ENCODE measurements at places on chromosomes 7 and 10.

GRCh38 chr10:116055917-116056252 lies 217.1 kb downstream of the GFRA1 start:
- no peak for DNase-seq

GRCh38 chr10:77504196-77504872 lies 133.3 kb downstream of the KCNMA1 start:
- DNase-seq, result no peak

DNA sequence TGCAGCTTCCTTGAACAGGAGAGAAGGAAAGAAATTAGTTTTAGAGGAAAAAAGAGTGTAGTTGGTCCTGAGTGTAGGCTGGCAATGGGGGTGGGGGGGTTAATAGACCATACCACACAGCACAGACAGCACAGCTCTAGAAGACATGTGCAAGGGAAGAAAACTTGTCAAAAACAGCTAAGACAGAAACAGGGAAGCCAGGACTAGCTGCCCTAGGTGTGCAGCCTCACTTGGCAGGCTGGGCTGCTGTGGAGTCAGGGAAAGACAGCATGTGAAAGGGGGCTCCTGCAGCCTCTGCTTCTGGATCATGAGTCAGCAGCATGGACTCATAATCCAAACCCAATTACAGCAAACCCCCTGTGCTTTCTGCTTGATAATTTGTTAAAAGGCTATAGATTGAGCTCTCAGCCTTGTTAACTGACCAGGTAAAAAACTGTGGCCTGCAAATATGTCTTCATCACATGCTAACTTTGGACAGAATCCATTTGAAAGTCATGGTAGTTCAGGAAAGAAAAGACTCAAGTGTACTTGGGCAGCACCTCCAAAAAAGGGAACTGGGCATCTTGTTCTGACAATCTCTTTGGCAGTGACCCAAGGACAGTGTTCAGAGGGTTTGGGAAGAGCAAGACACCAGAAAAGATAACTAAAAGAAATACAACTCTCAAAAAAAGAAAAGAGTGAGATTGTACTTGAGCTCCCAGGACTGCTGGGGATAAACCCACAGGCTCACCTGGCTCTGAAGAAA lies 142.2 kb upstream of the VWC2 start:
- no peak for DNase-seq

- no peak for DNase-seq
Observed at GRCh38 chr10:14686356-14686755, 88.3 kb downstream of the FAM107B start.

DNA sequence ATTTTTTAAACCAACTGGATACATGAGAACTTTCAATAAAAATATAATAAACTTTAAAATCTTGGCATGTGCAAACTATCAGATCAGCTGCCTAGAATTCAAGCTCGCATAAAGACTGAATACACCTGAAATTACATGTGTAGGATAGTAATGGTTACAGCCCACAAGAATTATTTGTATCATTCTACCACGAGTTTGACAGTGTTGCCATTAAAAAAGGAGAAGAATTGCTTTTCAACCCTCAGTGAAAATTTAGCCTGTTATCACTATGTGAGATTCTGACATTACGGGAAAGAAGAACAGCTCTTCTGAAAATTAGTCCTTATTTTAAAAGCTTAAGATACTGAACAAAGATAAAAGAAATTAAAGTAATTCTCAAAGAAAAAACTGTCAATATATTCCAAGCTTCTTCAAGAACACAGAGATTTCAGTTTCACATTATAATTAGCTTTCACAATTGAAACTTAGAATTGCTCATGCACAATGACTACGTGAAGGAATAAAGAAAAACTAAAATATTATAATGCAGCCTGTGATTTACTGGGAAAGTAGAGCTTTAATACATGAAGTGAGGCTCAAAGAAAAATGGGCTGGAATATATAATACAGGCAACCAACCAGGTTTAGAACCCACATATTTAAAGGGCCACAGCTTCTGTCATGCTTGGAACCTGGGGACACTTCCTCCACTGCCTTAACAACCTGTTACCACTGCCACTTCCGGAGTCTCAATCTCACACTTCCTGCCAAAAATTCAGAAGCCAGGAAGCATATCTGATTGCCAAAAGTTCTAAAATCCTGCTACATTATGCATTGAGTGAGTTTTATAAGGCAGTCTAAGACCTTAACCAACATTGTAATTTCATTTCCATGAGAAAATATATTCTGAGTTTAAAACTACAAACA lies 23.2 kb downstream of the TPK1 start:
- DNase-seq, result no peak

DNA sequence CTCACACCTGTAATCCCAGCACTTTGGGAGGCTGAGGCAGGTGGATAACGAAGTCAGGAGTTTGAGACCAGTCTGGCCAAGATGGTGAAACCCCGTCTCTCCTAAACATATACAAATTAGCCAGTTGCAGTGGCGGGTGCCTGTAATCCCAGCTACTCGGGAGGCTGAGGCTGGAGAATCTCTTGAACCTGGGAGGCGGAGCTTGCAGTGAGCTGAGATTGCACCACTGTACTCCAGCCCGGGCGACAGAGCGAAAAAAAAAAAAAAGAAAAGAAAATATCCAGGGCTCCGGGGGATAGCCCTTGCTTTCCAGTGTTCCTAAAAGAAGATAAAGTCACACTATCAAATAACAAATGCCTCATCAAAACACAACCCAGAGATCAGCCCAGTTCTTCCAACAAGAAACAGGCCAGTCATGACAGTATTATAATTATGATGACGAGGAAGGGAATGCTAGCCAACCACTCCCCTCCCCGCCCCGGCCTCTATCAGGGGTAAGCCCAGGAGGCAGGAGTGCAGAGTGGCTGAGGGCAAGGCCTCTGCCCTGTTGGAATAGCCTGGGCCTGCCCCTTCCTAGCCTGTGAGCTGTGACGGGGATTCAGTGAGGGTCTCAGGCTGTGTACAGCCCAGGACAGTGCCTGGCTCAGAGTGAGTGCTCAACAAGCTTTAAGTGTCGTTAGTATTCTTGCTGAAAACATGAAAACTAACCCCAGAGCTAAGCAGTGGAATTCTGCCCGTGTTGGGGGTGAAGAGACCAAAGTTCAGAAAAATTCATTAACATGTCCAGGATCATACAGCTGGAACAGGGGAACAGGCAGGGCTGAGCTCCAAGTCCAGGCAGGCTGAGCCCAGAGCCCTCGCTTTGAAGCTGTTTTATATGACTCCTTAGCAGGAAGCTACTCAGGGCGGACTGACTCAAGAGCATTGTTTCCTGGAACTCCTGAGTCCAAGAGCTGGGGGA lies 54.3 kb downstream of the FAM241B start:
- peak; percentile 52 for DNase-seq

DNA sequence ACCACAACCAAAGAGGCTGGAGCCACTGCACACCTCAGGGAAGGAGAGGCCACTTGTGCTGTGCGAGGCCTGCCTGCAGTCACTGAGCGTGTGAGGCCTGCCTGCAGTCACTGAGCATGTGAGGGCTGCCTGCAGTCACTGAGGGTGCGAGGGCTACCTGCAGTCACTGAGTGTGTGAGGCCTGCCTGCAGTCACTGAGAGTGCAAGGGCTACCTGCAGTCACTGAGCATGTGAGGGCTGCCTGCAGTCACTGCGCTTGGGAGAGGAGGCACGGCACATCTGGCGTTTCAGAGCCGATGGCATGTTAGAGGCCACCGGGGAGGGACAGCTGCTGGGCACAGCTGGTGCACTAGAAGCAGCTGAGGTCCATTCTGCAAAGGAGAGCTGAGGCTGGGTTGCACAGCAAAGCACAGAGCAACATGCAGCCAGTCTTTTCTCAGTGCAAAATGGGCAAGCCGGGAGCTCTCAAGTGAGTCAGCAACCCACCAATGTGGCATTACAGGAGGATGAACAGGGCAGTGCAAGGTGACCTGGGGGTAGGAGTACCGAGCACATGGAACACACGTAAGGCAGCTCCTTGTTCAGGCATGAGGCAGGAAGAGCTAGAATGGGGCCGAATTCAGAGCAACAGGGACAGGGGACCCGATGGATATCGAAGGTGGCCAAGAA lies 540.1 kb downstream of the PTPRN2 start:
- no peak for DNase-seq

GRCh38 chr7:142776206-142776844 lies 5.6 kb downstream of the PRSS2 start:
- no peak for DNase-seq

GRCh38 chr10:1287487-1287886 lies 231.3 kb downstream of the WDR37 start:
- DNase-seq, result no peak

GRCh38 chr7:22173685-22174573 lies 183.0 kb downstream of the RAPGEF5 start:
- DNase-seq, result no peak

GRCh38 chr10:5608608-5609220 lies 57.7 kb downstream of the ASB13 start:
- no peak for DNase-seq

DNA sequence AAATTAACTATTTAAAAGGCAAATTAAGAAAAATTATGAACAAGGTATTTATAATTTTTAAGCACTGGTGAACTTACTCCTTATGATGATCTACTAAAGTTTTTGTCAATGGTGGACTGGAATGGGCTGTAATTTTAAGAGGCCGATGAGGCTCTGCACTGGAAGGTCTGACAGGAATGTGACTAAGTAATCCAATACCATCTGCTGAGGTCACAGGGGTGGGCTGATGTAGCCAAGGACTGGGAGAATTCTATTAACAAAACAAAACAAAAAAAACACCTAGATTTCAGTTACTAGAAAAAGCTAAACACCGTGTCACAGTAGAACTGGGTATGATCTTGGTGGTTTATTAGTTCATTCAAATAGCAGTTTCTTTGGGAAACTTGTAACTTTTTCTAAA lies 75.9 kb downstream of the NRBF2 start:
- no peak for DNase-seq

DNA sequence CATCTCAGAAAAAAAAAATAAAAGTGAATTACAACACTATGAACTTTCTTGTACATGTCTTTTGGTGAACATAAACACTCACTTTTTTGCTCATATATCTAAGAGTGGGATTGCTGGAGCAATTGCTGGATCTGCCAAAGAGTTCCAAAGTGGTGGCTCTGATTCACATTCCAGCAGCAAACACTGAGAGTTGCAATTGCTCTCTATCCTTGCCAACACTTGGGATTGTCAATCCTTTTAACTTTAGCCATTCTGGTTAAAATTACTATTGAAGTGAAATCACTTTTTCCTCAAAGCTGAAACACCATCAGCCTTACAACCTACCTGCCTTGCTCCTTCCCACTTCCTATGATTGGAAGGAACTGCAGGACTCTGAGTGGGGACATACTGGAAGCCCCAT lies 70.7 kb downstream of the CDHR3 start:
- no peak for DNase-seq

DNA sequence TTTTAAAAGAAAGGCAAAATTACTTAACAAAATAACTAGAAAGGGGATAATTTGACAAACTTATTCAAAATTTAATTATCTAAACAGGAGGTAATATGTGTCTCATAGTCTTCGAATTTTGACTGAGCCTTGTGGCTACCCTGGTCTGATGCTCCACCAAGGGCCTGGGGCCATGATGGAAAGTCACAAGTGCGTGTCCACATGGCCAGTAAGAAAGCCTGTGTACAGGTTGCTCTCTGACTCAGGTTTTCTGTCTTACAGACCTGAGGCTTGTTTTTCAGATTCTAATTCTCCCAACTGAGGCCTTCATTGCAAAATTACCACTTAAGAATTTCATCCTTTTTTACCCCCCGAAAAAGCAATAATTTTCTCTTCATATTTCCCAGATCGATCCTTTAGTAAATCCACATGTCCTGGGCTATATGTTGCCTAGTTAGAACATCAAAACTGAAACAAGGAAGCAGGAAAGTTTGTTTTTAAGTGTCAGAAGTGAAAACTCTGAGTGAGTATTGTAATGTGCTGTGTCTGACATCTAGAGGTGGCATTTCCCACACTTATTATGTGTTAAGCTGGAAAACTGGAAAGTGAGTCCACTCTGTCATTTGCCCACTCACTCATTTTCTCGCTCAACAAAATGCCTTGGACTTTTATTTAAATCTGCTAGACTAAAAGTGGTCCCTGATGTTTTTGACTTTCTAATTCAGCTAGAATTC lies 10.0 kb downstream of the CYP3A43 start:
- no peak for DNase-seq

GRCh38 chr7:139798892-139799291 lies 21.1 kb upstream of the HIPK2 start:
- no peak for DNase-seq

DNA sequence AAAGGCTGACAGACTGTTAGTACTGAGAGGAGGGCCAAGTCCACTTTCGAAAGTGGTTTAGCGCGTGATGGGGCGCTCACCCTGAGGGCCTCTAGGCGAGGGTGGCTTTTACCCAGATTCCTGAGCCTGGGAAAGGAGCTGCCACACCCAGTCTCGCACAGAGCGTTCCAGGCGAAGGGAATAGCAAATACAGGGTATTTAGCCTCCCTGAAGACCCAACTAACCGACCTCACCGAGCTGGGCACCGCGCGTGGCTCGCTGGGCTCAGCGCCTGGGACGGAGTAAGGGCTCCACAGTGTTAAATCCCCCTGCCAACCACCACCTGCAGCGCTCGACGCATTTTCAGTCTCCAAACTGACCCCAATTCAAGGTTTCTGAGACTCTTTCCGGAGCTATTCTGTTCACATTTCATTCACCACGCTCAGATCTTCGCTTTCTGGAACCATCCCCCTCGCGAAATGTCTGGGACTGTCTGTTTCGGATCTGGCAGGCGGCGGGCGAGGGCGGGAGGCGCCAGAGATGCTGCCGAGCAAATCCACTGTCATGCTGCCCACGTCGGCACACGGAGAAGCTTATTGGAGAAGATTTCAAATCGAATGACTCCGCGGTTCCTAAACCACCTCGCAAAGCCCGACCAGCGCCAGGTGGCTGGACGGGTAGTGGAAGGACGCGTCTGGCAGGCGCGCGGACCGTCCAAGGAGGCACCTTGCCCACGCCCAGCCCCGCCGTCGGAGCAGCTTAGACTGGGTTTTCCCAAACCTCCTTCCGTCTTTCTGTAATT lies 1.4 kb upstream of the OSBPL3 start:
- peak; percentile 41 for DNase-seq

- no peak for DNase-seq
Observed at GRCh38 chr10:33333260-33334101, 986 bp downstream of the NRP1 start.

DNA sequence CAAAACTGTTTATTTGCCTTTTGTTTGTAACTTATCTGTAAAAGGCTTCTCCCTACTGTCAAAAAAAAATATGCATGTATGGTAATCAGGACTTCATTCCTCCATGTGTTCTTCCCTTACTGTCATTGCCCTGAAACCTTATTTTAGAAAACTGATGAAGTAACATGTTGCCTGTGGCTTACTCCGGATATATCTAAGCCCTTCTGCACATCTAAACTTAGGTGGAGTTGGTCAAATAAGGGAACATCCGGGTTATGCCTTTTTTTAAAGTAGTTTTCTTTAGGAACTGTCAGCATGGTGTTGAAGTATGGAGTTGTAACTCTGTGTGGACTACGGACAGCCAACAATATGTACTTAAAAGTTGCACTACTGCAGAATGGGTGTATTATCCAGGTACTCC lies 6.2 kb downstream of the SAR1A start:
- no peak for DNase-seq
